ENCODE measurements at places on chromosomes 5 and 9.

GRCh38 chr9:19231904-19232822 lies 1.7 kb downstream of the DENND4C start:
- no peak for DNase-seq

- DNase-seq: no peak
Measured at GRCh38 chr9:108727580-108728111, 128.1 kb downstream of the ACTL7B start.

DNA sequence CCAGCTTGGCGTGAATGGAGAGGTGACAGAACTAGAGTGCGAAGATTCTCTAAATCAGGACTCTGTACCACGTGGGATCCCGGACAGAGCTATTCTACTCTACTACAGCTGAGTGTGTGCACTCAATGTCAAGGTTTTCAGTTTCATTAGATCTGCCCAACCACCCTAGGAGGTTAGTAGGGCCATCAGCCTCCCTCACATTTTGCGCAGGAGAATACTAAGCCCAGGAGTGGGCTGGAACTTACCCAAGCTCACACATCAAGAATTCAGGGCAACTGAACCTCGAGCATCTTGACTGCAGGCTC lies 68.3 kb upstream of the TBC1D2 start:
- no peak for DNase-seq

DNA sequence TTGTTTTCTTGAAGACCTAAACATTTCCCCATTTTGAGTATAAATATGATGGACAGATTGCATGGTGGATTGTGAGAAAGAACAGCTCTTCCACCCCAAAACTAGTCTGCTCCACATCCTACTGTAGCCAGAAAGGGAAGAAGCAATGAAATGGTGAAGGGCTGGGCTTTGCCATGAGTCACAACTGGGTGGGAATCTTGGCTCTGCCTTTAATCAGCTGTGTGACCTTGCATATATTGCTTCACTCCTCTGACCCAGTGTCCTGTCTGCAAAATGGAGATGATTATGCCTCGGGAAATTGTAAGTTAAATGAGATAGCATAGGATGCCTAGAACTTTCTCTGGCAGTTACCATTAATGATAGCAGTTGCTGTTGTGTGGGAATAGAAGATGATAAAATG lies 101.9 kb downstream of the PDE8B start:
- DNase-seq: no peak

- no peak for DNase-seq
Measured at GRCh38 chr5:96871686-96872085, 4.6 kb upstream of the ERAP2 start.

DNA sequence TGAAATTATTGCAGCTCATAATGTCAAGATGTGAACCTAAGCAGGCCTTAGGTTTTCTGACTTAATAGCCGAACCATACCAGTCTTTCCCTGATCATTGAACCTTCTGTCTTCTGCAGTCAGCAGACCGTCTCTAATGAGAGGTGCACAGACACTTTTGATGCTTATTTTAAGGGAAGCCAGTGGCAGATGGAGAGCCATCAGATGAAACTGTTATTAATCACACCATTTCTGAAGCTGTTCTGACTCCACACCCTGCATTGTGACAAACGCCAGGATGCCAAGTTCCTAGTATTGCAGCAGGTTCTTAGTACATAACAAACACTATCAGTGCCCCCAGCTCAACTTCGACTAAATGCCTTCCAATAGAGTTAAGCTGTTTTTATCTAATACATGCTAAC lies 43.0 kb downstream of the PIK3R1 start:
- no peak for DNase-seq

DNA sequence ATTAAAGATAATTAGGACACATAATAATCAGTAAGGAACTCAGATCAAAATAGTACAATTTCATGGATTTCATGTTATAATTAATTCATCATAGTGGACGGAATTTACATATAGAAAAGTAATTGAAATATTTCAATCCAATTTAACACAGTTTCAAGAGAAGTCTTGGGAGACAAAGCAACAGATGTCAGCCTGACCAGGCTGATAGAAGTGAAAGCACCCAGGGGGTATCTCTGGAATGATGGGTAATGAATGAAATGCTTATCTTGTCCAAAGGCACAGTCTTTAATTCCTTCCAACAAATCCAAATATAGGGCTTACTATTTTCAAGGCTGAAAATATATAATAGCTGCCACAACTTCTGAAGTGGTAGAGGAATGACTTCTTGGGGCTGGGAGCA lies 629.3 kb upstream of the RGMB start:
- no peak for DNase-seq

DNA sequence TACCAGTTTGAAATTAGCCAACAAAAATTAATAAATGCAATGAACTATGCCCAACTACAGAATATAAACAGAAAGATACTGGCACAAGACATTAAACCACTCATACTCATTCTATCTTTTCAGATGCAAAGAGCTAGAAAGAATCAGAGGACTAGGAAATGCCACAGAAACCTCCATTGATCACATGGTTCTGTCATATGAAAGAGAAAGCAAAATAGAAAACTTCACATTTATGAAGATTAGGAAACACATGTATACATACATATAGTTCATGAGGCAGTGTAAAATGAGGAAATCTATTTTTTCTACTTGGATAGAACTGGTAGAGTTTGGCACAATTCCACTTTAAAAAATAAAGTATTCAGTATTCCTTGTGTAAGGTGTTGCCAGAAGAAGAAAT lies 275.1 kb upstream of the PTGER4 start:
- DNase-seq: no peak

- DNase-seq: no peak
Measured at GRCh38 chr9:92278110-92278509, 15.4 kb downstream of the IARS1 start.

DNA sequence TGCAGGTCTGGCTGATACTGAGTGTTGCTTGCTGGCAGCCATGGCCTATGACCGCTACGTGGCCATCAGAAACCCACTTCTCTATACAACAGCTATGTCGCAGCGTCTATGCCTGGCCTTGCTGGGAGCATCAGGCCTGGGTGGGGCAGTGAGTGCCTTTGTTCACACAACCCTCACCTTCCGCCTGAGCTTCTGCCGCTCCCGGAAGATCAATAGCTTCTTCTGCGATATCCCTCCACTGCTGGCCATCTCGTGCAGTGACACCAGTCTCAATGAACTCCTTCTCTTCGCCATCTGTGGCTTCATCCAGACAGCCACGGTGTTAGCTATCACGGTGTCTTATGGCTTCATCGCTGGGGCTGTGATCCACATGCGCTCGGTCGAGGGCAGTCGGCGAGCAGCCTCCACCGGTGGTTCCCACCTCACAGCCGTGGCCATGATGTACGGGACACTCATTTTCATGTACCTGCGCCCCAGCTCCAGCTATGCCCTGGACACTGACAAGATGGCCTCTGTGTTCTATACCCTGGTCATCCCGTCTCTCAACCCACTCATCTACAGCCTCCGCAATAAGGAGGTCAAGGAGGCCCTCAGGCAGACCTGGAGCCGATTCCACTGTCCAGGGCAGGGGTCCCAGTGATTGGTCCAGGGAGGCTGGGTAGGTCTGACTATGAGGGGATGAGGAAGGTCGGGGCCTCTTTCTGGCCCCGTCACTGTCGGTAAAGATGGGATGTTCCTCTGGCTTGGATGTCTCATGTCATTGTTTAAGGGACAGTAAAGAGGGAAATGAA lies 718 bp downstream of the OR5C1 start:
- DNase-seq: no peak

- no peak for DNase-seq
Measured at GRCh38 chr9:128397831-128398230, 22.8 kb upstream of the CERCAM start.

- no peak for DNase-seq
Measured at GRCh38 chr5:32241034-32241783, 67.1 kb upstream of the GOLPH3 start.

DNA sequence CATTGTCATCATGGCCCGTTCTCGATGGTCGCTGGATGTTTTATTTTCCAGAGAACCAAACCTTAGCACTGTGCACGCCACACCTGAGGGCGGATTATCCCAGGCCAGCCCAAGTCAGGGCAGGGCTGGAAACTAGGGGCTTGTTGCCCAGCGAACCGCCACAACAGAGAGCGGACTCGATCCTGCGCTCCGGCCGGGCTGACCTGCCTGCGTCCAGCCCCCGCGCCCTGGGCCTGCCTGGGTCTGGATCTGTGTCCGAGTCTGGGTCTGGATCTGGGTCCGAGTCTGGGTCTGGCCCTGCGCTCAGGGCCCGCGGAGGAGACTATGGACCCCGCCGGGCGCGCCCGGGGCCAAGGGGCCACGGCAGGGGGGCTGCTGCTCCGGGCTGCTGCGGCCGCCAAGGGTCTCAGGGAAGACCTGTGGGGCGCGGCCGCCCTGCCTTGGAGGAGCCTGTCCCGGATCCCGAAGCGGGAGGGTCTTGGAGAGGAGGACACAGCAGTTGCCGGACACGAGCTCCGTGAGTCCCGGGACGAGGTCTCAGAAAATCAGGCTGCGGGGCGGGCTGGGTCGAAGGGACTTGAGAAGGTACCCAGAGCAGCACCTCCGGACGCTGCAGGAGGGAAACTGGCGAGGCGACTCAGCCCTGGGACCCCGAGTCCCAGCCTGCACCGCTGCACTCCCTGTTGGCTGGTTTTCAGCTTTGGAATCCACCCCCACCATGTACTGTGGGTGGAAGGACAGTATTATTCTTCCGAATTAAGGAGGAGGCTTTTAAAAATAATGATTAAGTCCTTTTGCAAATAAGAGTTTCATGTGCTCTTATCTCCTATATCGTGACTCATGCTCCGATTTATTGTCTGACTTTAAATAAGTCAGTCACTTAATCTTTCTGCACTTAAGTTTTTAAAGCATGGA lies at the start of gene ANKDD1B:
ANKDD1B (plus strand) TSS at position 143 of the 915 bp plus-strand sequence; CDS start at position 325, 182 bp downstream.
- DNase-seq: peak; percentile 32

DNA sequence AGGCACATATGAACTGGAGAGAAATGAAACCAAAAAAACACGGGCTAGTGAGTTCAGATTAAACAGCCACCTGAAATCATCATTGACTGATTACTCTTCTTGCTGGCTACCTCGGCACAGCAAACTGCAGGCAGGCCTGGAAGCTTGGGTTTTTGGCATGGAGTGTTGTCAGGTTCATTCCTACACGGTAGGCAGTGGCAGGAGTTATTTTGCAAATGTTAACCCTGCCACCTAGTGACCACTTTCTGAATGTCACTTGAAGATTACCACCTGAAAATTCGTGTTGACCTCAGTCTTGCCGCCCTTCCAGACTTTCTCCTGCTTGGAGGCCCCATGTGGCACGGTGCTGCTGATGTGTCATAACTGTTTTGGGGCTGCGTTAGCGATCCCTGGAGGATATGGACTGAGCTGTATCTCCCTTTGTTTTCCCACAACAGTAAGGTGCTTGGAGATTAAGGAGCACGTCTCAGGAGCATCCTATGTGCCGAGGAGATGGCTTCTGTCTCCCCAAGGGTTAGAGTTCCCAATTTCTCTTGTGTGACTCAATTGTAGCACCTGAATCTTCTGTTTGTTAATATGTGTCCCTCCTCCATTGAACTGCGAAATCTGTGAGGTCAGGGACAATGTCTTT lies 12.7 kb upstream of the CD180 start:
- DNase-seq: peak; percentile 69

All from GM10248 (cell line).